ENCODE measurements at places on chromosomes 11 and 22.

DNA sequence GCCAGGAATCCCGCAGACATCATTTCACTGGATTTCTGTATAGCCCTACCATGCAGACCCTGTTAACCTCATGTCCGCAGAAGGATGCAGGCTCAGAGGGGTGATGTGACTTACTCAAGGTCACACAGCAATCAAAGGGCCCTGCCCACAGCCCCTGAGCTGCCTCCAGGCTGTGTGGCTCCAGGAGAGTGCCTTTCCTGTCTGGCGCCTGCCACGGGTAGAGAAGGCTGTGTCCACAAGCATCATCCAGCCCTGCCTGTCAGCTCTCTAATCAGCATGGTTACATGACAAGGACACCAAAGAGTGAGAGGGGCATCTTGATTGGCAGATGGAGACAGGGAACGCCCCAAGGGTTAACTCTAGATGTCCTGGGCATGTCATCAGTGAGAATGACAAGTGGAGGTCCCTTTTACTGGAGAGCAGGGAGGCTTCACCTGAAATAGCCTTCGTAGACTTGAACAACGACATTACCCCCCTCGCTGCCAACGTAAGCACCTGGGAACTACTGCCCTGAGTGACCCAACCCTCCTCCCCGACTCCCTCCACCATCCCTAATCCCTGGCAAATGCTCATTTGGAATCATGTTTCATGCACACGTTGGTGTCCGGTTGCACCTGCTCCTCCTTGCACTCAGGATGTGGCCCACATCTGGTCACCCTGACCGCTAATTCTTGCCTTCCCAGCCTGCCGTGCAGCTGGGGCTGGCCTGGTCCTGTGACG lies 6.9 kb downstream of the FGF19 start:
- no peak for DNase-seq

DNA sequence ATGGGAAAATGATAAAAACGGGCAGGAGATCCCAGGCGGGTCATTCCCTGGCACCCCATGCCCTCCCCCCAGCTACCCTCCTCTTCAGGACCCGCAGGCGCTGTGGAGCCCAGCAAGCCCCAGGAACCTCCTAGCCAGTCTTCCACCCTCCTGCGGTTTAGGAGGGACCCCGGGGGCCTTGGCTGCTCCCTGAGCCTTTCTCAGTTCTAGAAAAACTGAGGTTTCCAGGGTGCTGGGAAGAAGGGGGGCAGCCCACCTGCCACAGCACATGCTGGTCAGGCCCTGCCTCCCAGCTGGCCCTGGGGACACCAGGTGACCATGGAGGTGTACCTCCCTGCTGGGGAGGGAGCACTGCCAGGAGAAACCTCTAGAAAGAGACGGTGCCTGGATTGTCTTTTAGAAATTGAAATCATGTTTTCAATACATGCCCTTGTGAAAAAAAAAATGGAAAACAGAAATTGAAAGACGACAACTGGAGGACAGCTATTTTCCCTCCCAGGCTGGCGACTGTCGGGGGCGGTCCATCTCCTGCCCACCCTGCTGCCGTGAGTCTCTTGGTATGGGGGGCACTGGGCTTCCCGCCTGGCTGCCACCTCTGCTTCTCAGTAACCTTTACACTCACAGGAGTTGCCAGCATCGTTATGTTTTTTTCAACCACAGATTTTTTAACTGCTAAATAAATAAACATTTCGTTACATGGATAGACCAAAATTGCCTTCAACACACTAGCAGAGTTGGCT lies 398.5 kb downstream of the TBC1D22A start:
- no peak for DNase-seq

- no peak for DNase-seq
Measured at GRCh38 chr11:125262194-125262829, 97.8 kb downstream of the PKNOX2 start.

DNA sequence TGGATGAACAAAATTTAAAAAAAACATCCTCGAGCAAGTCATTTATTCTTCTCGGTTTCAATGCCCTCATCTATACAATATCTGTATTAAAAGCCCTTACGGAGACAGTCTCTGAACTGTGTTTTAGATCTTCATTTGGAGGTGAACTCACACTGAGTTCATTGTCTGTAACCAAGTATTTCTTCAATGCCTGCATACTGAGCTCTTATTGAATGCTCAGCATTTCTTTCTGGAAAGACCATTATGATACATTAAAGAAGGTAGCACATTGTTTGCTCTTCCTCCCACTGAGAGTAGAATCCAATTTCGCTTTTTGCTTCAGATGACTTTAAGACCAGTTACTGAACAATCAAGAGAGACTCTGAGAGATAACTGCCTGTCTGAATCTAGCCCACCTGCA lies 1.7 kb upstream of the ANO3 start:
- no peak for DNase-seq

DNA sequence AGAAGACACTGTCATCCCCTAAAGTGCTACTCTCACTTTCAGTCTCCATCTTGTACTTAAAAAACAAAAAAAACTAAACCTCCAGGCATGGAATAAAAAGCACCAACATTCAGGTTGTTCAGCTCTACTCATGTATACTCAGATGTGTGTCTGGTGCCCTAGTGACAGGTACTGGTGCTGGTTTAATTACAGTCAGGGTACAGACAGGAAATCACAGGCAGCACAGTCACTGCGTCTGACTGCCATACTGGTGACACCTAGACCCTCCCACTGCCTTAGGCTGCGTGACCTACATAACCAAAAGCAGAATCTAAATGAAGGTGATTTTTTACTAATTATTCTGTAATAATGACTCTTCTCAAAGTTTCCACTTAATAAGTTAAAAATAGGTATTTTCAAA lies at the start of gene ARHGAP32:
ARHGAP32 (minus strand) TSS at position 176 of the 400 bp plus-strand sequence; CDS start at position 49, 127 bp downstream.
- DNase-seq: no peak

GRCh38 chr22:49751966-49752597 lies 75.6 kb downstream of the BRD1 start:
- no peak for DNase-seq

GRCh38 chr11:87022738-87023137 lies 15.0 kb upstream of the TMEM135 start:
- no peak for DNase-seq

DNA sequence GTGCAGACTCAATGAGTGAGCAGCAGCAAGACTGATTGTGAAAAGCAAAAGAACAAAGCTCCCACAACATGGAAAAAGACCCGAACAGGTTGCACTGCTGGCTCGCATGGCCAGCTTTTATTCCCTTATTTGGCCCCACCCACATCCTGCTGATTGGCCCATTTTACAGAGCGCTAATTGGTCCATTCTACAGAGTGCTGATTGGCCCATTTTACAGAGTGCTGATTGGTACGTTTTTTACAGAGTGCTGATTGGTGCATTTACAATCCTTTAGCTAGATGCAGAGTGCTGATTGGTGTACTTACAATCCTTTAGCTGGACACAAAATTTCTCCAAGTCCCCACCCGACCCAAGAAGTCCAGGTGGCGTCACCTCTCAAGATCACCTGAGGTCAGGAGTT lies 15.3 kb upstream of the SLC25A1 start:
- no peak for DNase-seq

All from stimulated activated CD4-positive, alpha-beta T cell treated with anti-CD3 and anti-CD28 coated beads, Interleukin-1b, Interleukin-23, amount 100 ng/mL, for 1 hour (primary cell).